NCI-H526 (cell line): ENCODE measurements at places on chromosomes 2 and 18.

DNA sequence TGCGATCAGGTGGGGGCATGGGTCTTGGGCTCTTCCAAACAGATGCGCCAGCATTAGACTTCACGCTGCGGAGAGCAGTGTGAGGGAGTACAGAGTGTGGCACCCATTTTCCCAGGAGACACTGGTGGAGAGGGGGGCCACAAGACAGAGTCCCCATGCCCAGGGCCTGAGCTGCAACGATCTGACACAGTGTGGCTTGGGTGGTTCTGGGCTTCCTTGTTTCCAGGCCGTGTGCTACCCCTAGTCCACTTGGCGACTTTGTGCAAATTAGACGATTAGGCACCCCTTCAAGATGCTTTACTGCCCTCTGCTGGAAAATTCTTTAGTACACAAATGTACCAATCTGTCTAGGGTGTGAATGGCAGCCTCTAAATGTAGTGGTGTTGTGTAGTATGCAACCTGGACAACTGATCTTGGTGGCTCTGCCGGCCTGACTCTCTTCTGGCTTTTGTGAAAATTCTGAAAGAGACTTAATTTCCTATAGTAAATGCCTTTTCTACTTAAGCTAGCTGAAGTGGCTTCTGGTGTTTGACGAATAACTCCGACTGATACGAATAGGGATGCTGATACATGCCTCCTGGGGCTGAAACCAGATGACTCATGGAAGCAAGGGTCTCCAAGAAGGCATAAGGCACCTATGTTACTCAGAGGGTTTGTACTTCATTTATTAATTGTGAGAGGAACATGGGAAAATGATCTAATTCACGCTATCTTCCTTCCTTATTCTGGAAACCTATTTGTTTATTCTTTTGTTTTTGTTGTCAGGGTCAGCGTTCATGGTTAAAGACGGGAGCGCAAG is 92.3 kb upstream of the SMAD2 start:
- DNase-seq: peak; percentile 85

DNA sequence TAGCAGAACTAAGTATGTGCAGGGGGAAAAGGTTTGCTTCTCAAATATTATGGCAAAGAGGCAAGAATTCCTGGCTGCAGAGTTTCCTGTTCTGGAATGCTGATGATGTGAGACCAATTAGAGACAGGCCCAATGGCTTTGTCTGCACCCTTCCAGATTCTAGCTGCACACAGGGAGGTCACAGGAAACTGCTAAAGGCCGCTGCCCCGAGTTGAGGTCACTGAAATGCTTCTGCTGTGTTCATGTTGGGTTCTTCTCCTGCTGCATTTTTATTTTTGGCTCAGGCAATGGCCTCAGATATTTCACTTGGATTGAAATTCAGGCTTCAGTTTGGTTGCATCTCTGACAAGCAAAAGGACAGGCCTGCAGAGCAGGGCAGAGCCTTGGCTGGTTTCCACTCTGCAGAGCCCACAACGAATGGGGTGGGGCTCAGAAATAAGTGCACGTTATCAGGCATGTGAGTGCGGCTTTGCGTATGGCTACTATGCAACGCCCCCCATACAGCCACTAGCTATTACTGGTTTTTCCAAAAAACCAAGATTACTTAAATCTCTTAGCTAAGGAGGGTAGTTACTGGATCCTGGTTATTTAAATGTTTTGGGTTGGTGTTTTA is 66.9 kb upstream of the FZD5 start:
- DNase-seq: no peak

GRCh38 chr2:232977438-232977971 is 35.6 kb downstream of the NGEF start:
- no peak for DNase-seq

- DNase-seq: peak; percentile 21
Observed at GRCh38 chr18:36412778-36413177, 115.3 kb downstream of the FHOD3 start.

- peak; percentile 11 for DNase-seq
Observed at GRCh38 chr18:63366213-63367052, 573 bp downstream of the KDSR start.

DNA sequence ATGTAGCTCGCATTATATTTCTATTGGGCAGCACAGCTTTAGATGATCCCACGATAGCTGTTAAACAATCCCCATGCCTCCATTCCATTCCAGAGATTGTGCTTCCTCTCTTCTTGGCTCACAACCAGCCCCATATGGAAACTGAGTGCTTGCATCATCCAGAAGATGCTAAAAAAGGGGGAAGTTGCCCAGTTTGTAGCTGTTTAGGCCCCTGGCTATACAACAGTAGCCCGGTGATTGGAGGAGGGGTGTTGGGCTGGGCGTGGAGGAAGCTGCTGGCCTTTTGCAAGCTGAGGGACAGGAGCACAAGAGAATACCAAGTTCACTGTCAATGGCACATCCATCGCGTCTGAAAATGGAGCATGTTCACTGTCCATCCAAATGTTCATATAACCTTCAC is 360.2 kb downstream of the ALK start:
- DNase-seq: no peak

- no peak for DNase-seq
Observed at GRCh38 chr2:174836377-174836994, 72.2 kb upstream of the CHRNA1 start.

DNA sequence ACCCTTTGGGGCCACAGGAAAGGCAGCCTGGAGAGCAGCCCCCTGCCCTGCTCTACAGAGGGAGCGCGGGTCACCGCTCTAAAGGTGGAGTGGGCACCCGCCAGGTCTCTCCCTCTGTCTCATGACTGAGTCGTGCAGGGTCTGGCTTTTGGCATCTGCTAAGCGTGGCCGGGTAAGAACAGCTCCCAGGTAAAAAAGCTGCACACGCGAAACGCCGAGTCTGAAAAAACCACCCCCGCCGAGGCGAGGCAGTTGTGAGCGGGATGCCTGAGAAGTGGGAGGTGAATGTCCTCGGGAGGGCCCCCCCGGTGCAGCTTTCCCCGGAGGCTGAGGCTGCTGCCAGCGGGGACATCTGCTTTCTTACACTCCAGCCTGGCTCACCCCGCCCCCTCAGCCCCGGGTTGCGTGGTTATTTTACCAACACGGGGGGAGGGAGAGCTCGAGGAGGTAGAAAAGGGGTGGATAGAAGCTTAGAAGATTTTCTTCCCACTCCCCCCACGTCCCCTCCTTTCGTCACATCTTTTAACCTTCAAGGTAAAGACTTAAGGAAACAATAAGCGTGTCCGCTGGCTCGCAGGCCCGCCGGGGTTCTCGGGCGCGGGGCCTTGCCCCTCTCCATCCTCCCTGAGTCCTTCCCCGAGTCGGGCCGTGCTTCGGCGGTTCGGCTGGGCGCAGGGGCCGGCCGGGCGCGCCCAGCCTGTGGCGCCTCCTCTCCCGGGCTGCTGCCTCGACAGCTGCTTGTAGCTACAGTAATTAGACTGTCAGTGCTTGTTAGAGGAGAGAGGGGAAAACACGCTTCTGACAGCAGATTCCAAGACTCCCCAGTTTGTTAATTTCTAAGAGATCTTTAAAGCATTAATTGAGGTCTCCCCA is 70.6 kb upstream of the PSMD14 start:
- DNase-seq: peak; percentile 37

GRCh38 chr18:12891561-12891960 is 7.5 kb upstream of the PTPN2 start:
- no peak for DNase-seq

- DNase-seq: no peak
Observed at GRCh38 chr2:23311186-23311585, 73.8 kb upstream of the KLHL29 start.

- DNase-seq: no peak
Observed at GRCh38 chr2:161722547-161723503, 98.6 kb downstream of the SLC4A10 start.

GRCh38 chr2:6448893-6449292 is 416.8 kb downstream of the CMPK2 start:
- DNase-seq: no peak

GRCh38 chr2:165718610-165719210 is 75.3 kb downstream of the GALNT3 start:
- DNase-seq: no peak

GRCh38 chr2:128273469-128274081 is 45.1 kb downstream of the HS6ST1 start:
- DNase-seq: no peak

- no peak for DNase-seq
Observed at GRCh38 chr2:151805961-151806360, 22.3 kb downstream of the ARL5A start.

DNA sequence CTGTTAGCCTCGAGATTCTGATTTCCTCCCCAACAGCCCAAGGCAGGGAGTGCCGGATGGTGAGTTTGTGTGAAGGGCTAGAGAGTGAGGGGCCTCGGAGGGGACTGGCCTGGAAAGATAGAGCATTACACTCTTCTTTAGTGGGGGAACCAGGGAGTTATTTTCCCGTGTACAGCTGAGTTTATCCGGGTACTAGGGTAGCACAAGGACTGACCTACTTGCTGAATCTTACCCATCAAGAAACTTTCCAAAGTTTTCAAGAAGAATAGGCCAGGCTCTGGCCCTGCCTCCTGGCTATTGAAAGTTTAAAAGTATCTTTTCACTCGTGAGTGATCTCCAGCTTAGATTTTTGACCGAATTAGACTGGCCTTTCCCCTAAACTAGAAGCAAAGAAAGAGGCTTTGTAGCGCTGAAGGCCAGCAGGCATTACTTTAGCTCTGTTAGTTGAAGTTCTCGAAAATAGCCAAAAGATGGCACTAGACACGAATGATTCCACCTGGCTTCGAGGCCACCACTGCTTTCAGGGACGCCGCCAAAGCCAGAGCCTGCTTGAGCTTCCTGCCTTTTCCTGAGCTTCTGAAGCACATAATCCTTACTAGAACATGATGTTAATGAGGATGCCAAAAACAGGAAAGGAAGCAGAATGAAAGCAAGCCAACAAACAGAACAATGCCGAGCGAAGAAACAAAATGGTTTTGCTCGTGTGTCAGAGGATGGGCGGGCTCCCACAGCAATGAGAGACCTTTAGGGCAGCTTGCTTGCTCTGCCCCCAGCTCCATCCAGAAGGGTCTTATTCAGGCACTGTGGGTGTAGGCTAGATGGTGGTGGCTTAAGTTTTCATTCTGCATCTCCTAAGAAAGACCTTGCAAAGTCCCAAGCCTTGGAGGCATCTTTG is 55.8 kb downstream of the TSN start:
- DNase-seq: peak; percentile 85

DNA sequence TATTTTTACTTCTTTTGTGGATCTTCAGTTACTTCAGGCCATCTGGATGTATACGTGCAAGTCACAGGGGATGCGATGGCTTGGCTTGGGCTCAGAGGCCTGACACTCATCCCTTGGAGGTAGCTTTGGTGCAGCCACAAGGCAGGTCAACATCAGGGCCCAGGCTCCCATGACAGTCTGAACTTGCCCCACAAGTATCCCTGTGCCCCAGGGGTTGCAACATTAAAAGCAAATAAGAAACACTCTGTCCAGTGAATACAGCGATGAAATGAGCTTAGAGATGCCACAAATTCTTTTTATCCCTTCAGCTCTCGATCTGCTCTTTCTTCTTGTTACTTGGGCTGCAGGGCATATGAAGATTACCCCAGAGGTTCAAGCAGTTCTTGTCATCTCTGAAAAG is 13.0 kb upstream of the CXCR1 start:
- DNase-seq: no peak

GRCh38 chr2:85540133-85540648 is 1.2 kb downstream of the MAT2A start:
- no peak for DNase-seq

- DNase-seq: no peak
Observed at GRCh38 chr18:217532-218336, 50.1 kb downstream of the THOC1 start.

DNA sequence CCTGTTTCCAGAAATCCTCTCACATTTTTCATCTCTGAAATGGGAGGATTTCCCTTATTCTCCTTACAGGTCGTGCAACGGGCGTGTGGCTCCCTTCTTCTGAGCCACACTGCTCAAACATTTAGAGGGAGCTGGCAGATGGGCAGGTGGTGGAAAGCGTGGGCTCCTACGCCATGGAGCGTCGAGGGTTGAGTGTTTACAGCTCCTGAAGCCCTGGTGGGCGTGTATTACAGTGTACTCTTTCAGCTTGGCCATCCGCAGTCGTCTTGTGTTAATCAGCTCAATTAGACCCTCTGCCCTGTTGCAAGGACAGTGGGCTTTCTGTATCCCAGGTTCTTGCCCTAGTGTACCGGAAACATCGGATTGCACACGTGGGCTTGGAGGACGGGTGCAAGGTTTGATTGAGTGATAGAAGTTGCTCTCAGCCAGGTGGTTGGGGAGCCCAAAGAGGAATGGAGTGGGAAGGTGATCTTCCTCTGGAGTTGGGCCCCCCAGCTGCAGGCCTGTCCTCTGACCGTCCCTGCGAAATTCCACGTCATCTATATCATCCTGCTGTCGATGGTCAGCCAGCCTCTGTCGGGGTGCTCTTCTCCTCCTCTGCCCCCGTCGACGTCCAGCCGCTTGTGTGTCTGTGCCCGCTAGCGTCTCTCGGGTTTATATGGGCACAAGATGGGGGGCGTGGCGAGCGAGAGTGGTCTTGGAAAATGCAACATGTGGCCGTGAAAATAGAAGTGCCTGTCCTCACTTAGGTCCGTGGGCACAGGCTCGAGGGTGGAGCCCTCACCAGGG is 120.3 kb upstream of the DSEL start:
- no peak for DNase-seq

DNA sequence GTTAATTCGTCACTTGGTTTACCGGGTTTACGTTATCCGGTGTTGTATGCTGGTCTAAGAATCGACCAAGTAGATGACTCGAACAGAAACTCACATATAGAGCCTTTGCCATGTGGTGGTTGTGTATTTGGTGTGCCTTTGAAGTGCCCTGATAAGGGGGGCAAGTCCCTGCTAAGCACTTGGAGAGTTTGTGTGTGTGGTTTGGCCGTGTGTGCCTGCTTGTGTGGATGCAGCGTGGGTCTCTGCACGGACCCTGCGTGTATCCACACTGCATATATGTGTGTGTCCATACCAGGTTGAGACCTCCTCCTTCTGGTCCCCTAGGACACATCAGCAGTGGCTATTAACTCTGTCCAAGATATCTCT is 2.4 kb upstream of the CELF4 start:
- no peak for DNase-seq

DNA sequence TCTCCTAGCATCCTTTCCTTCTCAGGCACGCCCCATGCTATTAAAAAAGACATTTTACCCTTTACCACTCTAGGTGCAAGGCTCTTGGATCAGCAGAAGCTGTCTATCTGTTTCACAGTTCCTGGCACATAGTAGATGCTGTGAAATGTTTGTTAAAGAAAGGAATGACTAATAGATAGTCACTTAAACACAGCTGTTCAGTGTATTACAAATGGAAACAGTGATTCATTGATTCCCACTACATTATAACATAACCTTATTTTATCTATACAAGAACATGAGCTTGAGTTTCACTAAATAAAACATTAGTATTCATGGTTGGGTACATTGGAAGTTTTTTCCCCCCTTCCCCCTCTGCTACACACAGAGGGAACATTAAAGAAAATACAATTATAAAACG is 142.1 kb downstream of the ASXL3 start:
- no peak for DNase-seq

- no peak for DNase-seq
Observed at GRCh38 chr2:230879891-230880290, 15.1 kb downstream of the ITM2C start.

- no peak for DNase-seq
Observed at GRCh38 chr2:26238311-26238958, 6.0 kb downstream of the HADHA start.
